ENCODE measurements at places on chromosomes 16 and 17. TPM values are rescaled to one million over a fixed set of nuclear protein-coding genes. Genes with fewer than 3 reads are reported as not detected.

RAB40C gene
- 14.9 TPM for polyA plus RNA-seq

XAF1 gene
- 4.7 TPM for polyA plus RNA-seq

MGRN1 gene
- polyA plus RNA-seq = 70.3 TPM

SLC13A2 gene
- 13.9 TPM for polyA plus RNA-seq

DNA sequence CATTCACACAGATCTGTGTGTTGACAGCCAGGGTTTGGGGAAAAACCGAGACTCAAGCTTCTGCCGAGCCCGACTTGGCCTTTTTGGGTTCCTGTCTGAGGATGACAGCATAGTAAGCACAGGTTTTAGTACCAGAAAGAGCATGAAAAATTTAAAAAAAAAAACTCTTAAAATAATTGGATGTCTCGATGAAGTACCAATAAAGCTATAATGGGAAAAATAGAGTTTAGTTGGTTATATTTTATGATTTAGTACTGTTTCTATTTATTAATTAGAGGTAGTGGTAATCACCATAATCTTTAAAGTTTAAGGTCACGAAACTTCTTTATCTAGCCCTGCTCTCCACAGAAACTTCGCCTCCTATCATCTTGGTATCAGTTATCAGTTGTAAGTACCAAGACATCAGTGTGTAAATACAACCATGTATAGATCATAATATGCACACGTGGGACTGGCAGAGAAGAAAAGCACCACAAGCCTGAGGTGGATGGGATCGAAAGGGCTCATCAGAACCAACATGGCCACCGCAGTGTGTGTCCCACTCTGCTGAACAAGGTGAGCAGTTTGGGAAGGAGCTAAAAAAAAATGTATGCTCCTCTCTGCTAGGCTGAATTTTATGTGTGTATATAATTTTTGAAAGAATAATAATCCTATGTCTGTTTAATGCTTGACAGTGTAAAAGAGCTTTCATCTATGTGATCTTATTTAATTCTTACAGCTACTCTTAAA is 14.4 kb upstream of the EEF2K start:
- no peak for DNase-seq

- no peak for DNase-seq
Observed at GRCh38 chr16:87531418-87531817, 38.6 kb upstream of the ZCCHC14 start.

GRCh38 chr17:20170085-20170484 is 160.9 kb downstream of the SPECC1 start:
- DNase-seq = no peak

DNA sequence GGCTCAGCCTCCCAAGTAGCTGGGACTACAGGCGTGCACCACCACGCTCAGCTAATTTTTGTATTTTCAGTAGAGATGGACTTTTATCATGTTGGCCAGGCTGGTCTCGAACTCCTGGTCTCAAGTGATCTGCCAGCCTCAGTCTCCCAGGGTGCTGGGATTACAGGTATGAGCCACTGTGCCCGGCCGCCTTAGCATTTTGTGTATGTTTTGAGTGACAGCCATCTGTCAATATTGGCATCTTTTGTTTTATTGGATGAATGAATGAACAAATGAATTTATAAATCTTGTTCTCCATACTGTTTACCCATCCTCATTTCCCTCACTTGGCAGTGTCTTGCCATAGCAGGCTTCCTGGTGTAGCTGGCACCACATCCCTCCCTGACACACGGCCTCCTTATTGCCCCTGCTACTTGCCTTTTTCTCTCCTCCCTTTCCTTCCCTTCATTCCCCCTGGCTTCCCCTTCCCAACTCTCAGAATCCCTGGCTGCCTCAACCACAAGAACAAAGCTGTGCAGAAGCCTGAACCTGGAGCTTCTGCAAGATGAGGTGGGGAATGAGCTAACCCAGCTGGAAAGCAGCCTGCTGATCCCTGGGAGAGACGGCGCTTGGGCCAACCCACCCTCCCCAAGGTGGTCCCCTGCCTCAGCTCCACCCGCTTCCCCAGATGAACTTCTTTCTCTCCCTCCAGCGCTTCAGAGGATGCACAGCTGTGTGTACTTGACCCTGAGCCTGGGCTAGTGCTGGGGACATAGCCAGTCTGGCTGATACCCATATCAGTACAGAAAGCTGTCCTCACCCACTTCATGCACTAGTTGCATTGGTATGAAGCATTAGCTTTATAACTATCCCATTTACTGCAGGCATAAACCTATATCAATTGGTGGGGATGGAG is 34.3 kb downstream of the WNT9B start:
- DNase-seq = no peak

GRCh38 chr17:77675411-77675810 is 283.1 kb upstream of the TNRC6C start:
- DNase-seq = no peak

All from left renal pelvis (tissue), 4 donors.